Activated naive CD4-positive, alpha-beta T cell treated with anti-CD3 and anti-CD28 coated beads, Interleukin-2, amount 50 U/mL, for 72 hours (primary cell): ENCODE measurements at places on chromosomes 5 and 9.

DNA sequence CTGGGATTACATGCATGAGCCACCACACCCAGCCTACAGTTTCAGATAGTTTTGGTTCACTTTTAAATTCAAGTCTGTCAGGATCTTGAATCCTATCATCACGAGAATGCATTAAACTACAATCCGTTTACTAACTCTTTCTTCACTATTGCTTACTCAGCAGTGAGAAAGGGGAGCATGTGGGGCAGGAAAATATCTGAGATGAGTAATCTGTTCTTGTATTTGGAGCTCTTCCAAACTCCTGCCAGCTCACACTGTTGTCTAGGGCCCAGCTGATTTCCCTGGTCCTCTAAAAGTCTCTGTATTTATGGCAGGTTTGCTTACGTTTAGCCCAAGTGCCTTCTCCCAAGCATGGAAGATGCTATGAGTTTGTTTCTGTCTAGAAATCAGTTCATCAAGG, 152.2 kb downstream of the FGF18 start:
- DNase-seq, result no peak

DNA sequence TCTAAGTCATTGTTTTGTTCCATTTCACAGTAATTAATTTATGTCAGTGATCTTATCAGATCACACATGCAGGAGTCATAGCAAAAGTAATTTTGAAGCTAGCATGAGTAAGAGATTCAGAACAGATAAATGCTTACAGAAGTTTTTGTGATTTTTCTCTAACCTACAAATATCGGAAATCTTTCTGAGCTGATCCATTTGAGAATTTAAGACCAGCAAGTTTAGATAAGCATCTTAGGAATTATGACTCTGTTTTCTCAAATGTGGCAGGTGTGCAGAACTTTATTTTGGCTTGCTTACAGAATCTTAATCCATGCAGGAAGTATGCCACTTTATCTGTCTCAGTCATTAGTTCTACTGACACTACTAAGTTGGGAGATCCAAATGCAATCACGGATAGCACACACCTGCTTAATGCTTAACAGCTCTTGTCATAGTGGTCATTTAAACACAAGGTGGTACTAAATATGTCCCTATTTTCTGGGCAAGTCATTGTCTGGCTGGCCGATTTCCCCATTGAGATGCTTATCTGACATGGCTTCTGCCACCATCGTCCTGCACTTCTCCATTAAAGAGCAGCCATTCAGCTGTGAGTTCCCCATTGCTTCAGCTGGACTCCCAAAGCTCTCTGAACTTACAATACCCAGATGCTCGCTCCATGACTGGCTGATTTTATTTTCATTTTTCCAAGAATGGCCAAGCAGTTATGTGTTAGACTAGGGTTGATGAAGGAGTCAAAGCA, 305.4 kb upstream of the NUDT12 start:
- DNase-seq, result no peak

DNA sequence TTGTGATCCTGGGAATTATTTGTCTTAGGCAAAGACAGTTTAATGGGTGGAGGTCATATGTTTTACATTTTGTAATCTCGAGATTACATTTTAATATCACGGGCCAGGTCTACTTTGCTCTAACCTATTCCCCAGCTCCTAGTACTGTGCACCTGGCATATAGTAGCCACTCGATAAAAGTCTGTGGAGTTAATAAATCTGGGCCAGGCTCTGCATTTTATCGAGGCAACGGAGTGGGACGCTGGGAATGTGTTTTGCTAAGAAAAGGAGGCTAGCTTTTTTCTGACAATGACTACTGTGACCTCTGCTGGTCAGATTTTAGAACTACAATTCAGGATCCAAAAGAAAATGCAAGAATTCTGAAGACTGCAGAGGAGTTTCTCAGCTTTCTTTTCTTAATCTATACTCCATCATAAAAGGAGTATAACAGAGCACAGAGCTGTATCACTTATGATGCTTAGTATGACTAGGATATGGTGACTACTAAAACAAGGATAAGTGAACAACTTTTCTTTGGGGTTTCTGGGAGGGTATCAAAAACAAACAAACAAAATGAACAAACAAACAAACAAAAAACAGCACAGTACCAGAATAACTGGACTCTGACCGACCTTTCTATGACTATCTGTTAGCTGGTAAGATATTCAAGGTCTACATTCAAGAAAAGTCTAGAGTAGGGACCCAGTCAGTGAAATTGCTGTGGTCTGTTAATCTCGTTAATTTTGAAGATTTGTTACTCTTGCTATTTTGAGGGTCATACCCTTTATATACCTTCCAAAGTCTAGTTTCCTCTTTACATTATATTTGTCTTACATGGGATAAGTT, 46.1 kb upstream of the CER1 start:
- DNase-seq, result no peak

DNA sequence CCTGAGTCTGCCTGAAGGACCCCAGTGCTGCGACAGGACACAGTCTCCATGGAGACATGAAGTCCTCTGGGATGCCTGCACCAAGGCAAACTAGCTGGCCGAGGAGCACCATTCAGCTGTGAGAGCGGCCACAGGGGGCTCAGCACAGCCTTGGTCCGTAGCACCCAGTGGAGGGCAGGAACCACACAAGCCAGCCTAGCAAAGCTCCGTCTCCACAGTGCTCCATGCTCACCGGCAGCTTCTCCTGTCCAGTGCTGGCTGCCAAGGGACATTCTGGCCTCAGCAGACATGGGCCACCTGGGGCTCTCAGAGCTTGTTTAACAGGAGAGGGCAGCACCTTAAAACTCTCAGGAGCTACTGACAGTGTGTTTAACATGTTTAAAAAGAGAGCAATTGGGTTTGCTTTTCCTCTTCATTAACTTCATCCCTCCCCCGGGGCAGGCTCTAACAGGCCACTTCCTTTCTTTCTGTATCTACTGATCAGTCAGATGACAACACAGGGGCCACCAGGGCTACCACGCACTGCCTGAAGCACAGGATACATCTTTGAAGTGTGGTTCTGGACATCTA, 57.0 kb downstream of the SECISBP2 start:
- DNase-seq, result no peak
